SK-N-SH (cell line): ENCODE measurements at places on chromosomes 4 and X.

- no peak for DNase-seq
- H3K27me3 ChIP-seq: peaks cover 5% of the 10 kb centered on the region; the same call in 1 of the 2 replicates
- H3K4me1 ChIP-seq: no peaks in the 10 kb centered on the region
Measured at GRCh38 chrX:20059467-20060128, 57.1 kb downstream of the MAP7D2 start.

DNA sequence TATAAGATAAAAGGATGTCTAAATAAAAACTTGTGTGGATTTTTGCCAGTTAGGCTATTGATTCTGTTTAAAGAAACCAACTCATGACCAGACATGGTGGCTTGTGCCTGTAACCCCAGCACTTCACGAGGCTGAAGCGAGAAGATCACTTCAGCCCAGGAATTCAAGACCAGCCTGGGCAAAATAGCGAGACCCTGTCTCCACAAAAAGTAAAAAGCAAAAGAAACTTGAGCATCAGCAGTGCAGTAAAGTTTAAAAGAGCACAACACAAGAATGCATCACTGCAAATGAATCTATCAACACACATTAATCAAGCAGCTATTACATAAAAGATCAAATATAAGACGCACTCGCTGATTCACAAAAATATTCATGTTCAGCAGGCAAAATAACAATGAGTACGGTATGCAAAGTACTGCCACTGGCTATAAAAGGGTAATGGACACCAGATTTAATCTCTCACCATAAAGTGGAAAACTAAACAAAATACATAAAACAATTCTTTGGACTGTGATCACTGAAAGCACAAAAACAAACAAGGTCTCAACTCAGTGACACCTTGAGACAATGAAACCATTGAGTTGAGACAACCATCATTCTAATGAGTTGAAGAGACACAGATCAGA is 41.3 kb downstream of the LRBA start:
- H3K4me1 ChIP-seq: peaks cover 6% of the 10 kb centered on the region; the same call in 1 of the 2 replicates
- H3K4me3 ChIP-seq: no peak overlapping the region
- no peak overlapping the region for H3K27ac ChIP-seq
- no peak for DNase-seq
- H3K27me3 ChIP-seq: no peaks in the 10 kb centered on the region

- H3K4me1 ChIP-seq: no peaks in the 10 kb centered on the region
- H3K36me3 ChIP-seq: no peaks in the 10 kb centered on the region
- no peak for DNase-seq
Measured at GRCh38 chrX:50801135-50801534, 12.9 kb downstream of the SHROOM4 start.

GRCh38 chr4:94305466-94306225 is 37.0 kb downstream of the HPGDS start:
- H3K4me3 ChIP-seq: no peak overlapping the region
- no peak overlapping the region for H3K27ac ChIP-seq
- DNase-seq: no peak
- H3K27me3 ChIP-seq: no peaks in the 10 kb centered on the region

- H3K27ac ChIP-seq: no peak overlapping the region; the same call in 1 of the 2 replicates
- H3K4me3 ChIP-seq: no peak overlapping the region
- no peak for DNase-seq
- H3K27me3 ChIP-seq: no peaks in the 10 kb centered on the region; the same call in 1 of the 2 replicates
- H3K4me1 ChIP-seq: no peaks in the 10 kb centered on the region
- H3K36me3 ChIP-seq: no peaks in the 10 kb centered on the region
Measured at GRCh38 chr4:176422001-176422400, 102.2 kb downstream of the SPCS3 start.

DNA sequence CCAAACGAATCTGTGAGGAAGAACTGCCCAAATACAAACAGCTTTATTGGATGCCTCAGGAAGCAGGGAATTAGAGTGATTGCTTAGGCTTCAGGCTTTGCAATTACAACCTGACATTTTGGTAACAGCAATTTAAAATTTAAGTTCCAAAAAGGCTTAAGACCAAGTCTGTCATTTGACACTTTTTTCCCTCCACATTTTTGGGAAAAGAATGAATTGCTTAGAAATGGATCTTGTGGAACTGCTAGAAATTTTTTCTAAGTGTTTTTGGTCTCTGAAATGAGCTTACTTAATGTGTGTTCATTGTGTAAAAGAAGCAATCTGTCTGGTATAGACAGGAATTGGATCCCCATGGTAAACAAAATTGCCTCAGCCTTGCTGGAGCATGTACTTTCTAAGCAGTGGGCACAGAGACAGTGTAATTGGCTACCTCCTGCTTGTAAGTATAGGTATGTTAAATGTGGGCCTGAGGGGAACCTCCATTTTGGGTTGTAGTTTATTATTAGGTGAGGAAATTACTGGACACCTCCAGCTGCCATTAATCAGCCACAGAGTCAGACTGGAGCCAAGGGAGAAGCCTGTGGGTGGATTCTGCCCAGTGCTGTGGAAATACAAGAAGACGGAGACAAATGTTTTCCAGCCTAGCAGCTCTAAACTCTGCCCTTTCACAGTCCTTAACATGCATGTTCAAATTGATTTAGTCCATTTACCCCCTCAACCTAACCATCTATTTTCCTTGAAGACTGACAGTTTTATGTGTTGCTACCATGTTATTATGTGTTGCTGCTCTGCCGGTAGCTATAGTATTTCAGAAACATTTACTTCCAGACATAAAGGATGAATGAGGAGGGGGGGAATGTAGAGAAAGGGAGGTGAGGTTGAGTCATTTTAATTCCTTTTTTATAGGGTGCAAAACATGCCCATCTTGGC is 473.0 kb downstream of the SPRY1 start:
- DNase-seq: no peak
- no peak overlapping the region for H3K4me3 ChIP-seq
- no peaks in the 10 kb centered on the region for H3K36me3 ChIP-seq
- no peaks in the 10 kb centered on the region for H3K27me3 ChIP-seq
- H3K4me1 ChIP-seq: no peaks in the 10 kb centered on the region
- H3K27ac ChIP-seq: no peak overlapping the region

DNA sequence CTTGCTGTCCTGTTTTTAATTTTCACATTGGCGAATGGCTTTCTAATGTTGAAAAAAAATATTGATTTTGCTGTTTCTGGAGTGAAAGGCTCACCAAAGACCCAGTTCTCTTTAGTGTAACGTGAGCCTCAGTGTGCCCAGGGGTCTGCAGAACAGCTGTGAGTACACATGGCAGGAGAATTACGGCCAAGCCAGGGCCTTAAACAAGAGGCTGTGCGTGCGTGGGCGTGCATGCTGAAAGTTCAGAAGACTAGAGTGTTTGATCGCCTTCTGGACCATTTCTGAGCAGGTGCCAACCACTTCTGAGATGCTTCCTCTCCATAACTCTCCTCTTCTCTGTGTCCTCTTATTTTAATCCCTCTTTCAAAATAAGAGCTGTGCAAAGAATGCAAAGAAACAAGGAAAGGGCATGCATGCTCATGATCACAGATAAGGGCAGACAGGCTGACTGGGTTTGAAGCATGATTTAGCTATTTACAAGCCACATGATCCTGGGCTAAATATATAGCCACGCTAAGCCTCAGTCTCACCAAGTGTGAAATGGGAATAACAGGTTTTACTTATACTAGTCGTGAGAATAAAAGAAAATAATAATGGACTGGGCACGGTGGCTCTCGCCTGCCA is 9.9 kb downstream of the PHEX start:
- no peaks in the 10 kb centered on the region for H3K27me3 ChIP-seq
- DNase-seq: no peak
- no peak overlapping the region for H3K27ac ChIP-seq
- no peaks in the 10 kb centered on the region for H3K36me3 ChIP-seq
- H3K4me1 ChIP-seq: no peaks in the 10 kb centered on the region
- no peak overlapping the region for H3K4me3 ChIP-seq

DNA sequence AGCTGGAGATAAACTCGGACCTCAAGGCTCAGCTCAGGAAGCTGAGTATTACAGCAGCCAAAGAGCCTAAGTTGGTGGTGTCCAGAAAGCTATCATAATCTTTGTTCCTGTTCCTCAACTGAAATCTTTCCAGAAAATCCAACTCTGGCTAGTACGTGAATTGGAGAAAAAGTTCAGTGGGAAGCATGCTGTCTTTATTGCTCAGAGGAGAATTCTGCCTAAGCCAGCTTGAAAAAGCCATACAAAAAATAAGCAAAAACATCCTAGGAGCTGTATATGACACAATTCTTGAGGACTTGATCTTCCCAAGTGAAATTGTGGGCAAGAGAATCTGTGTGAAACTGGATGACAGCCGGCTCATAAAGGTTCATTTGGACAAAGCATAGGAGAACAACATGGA is 74.6 kb downstream of the SHISA3 start:
- DNase-seq: no peak
- H3K27ac ChIP-seq: no peak overlapping the region
- H3K4me1 ChIP-seq: no peaks in the 10 kb centered on the region
- H3K4me3 ChIP-seq: no peak overlapping the region
- H3K27me3 ChIP-seq: no peaks in the 10 kb centered on the region
- H3K36me3 ChIP-seq: no peaks in the 10 kb centered on the region

GRCh38 chr4:34258176-34258575 is 1986.1 kb downstream of the ARAP2 start:
- no peaks in the 10 kb centered on the region for H3K36me3 ChIP-seq
- no peak overlapping the region for H3K4me3 ChIP-seq
- DNase-seq: no peak

GRCh38 chr4:183171484-183172267 is 72.6 kb downstream of the WWC2 start:
- peaks cover 26% of the 10 kb centered on the region; the same call in 1 of the 2 replicates for H3K4me1 ChIP-seq
- H3K36me3 ChIP-seq: no peaks in the 10 kb centered on the region
- no peak overlapping the region for H3K27ac ChIP-seq
- no peak overlapping the region for H3K4me3 ChIP-seq

GRCh38 chr4:88646528-88647280 is 50.9 kb downstream of the NAP1L5 start:
- no peak overlapping the region for H3K4me3 ChIP-seq
- no peaks in the 10 kb centered on the region for H3K27me3 ChIP-seq
- H3K36me3 ChIP-seq: no peaks in the 10 kb centered on the region
- no peak for DNase-seq

GRCh38 chr4:10925996-10926395 is 241.4 kb upstream of the CLNK start:
- H3K4me3 ChIP-seq: no peak overlapping the region
- no peak overlapping the region for H3K27ac ChIP-seq
- no peaks in the 10 kb centered on the region for H3K4me1 ChIP-seq
- H3K27me3 ChIP-seq: no peaks in the 10 kb centered on the region
- no peak for DNase-seq

DNA sequence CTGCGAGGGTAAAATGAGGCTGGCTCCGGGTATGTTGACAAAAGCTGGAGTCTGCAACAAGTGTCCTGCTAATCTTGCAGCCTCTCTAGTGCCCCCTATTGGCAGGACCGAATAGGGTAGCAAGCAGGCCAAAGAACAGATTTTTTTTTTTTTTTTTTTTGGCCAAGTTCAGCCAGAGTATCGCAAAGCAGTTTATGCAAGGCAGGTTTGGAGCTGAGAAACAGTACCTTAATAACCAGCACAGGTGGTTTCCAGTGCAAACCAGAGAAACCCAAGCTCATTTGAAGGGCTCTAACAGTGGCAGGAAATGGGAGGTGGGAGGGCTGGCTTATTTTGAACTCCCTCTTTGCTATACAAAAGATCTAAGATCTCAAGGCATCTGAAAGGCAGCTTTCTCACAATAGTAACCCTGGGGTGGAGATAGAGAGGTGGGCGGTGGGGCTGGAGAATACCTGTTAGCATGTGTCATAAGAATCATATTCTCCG is 38.2 kb upstream of the OCIAD2 start:
- peak; percentile 16 for DNase-seq
- H3K36me3 ChIP-seq: no peaks in the 10 kb centered on the region
- H3K27me3 ChIP-seq: no peaks in the 10 kb centered on the region
- H3K4me1 ChIP-seq: no peaks in the 10 kb centered on the region; the same call in 1 of the 2 replicates
- no peak overlapping the region for H3K4me3 ChIP-seq

DNA sequence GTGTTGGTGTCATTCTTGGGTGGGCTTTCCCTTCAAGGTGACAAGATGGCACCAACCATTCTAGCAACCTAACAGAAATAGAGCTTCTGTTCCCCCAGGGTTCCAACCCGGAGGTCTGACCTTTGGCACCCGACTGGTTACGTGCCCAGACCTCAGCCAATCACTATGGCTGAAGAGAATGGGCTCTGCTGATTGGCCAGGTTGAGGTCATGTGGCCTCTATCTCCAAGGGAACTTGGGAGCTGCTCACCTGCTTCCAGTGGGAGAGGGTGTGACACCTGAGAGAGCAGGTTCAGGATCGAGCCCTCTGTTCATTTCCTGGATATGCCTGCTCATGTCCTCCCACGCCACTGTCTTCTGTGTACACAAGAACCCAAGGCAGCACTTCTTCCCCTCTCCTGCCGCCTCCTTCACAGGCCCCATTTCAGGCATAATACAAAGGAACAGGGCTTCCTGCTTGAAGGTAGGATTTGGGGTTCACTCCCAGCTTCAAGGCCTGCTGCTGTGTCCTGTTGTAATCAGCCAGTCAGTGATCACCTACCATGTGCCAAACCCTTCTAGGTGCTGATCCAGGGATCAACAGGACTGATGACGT is 11.0 kb downstream of the SOWAHB start:
- no peak overlapping the region for H3K27ac ChIP-seq
- H3K4me3 ChIP-seq: no peak overlapping the region
- DNase-seq: no peak
- H3K36me3 ChIP-seq: no peaks in the 10 kb centered on the region
- no peaks in the 10 kb centered on the region for H3K27me3 ChIP-seq

DNA sequence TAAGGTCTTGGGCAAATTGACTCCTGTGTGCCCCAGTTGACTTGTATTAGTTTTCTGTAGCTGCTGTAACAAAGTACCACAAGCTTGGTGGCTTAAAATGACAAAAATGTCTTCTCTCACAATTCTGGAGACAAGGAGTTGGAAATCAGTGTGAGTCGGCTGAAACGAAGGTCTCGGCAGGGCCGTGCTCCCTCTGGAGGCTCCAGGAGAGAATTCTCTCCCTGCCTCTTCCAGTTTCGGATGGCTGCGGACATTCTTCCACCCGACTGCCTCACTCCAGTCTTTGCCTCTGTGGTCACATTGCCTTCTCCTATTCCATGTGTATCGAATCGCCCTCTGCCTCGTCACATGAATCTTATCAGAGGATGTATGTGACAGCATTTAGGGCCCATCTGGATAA is 66.0 kb upstream of the PHOX2B start:
- H3K4me1 ChIP-seq: peaks cover 11% of the 10 kb centered on the region; the same call in 1 of the 2 replicates
- no peaks in the 10 kb centered on the region for H3K36me3 ChIP-seq
- DNase-seq: no peak
- H3K27ac ChIP-seq: no peak overlapping the region
- H3K4me3 ChIP-seq: no peak overlapping the region

GRCh38 chr4:6338175-6338950 is 68.7 kb downstream of the WFS1 start:
- no peaks in the 10 kb centered on the region for H3K27me3 ChIP-seq
- no peak overlapping the region for H3K27ac ChIP-seq
- H3K4me1 ChIP-seq: no peaks in the 10 kb centered on the region
- no peaks in the 10 kb centered on the region for H3K36me3 ChIP-seq
- DNase-seq: no peak
